ENCODE measurements at places on chromosomes 6 and 20.

GRCh38 chr6:124949706-124950105 lies 12.5 kb upstream of the RNF217 start:
- no peak for DNase-seq

DNA sequence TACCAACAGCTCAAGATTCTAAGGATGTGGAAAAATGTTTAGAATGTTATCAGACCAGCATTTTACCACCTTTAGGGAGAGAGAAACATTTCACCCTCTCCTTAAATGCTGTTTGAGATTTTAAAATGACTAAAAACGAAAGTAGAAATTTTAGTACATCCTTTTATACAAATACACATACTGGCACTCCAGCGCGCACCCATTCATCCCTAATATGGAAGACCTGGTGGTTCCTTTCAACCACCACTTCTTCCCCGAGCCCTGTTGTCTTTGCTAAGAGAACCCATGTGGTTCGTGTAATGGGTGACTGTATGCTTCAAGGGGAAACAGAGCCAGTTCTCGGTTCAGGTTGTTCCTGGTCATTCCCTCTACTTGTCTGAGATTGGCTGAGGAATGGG lies 21.3 kb downstream of the SPATA2 start:
- DNase-seq, result no peak

GRCh38 chr6:11392778-11393507 lies 144.6 kb upstream of the TMEM170B start:
- peak; percentile 28 for DNase-seq

- no peak for DNase-seq
These were observed 59.4 kb upstream of the CCDC167 start for GRCh38 chr6:37559050-37559449.

- no peak for DNase-seq
These were observed 27.9 kb downstream of the ADTRP start for GRCh38 chr6:11750682-11751081.

DNA sequence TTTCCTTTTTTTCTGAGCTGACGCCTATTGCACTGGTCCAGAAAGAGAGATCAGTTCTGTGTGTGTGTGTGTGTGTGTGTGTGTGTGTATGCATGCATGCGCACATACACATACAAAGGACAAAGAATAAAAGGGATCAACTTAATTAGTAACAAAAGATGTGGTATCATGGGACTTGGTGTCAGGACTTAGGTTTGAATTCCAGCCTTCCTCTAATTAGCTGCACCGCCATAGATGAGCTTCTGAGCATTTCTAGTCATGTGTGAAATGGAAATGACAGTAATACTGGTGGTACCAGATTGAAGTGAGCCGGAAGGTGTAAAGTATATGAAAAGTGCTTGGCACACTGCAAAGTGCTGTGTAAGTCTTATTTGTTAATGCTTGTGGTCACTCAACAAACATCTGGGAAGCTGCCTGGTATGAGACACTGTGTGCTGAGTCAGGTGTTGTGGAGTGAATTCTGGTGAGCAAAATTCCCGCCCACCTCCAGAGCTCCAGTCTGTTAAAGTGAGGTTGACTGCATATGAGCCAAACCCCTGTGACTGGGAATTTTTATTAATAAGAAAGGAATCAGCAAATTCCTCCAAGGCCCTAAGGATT lies 12.4 kb downstream of the DAAM2 start:
- DNase-seq, result peak; percentile 86

DNA sequence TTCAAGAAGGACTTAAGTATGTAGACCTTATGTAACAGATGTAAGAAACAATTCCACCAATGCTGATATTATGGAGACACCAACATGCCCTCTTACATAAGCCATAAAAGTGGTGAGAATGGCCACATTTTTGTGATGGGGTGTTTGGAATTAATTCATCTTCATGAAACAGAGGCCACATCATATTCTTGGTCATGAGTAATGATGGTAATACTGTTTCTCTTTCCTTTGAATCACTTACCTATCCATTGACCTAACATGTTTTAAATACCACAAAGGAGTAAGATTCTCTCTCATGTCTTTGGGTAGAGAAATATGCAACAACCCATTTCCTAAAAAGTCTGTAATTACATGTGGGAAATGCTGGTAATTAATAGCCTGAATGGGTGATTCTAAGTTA lies 545.4 kb upstream of the FLRT3 start:
- DNase-seq, result peak; percentile 8

DNA sequence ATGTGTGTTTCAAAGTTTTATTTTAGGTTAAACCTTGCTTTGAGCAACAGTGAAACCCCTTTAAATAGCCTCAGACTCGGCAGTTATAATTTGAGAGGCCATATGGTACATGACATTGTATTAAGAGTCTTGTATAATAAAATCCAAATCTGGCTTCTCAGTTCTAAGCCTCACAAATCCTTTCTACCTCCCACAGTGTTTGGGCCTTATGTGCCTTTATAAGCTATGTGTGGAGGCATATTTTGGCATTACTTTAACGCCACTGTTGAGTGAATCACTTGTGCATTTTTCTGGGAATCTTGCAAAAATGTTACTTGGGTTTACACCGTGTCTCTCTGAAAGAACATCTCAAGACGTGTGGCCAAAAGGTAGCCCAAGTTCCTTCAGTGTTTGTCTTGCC lies 152.4 kb downstream of the COL9A1 start:
- peak; percentile 35 for DNase-seq

DNA sequence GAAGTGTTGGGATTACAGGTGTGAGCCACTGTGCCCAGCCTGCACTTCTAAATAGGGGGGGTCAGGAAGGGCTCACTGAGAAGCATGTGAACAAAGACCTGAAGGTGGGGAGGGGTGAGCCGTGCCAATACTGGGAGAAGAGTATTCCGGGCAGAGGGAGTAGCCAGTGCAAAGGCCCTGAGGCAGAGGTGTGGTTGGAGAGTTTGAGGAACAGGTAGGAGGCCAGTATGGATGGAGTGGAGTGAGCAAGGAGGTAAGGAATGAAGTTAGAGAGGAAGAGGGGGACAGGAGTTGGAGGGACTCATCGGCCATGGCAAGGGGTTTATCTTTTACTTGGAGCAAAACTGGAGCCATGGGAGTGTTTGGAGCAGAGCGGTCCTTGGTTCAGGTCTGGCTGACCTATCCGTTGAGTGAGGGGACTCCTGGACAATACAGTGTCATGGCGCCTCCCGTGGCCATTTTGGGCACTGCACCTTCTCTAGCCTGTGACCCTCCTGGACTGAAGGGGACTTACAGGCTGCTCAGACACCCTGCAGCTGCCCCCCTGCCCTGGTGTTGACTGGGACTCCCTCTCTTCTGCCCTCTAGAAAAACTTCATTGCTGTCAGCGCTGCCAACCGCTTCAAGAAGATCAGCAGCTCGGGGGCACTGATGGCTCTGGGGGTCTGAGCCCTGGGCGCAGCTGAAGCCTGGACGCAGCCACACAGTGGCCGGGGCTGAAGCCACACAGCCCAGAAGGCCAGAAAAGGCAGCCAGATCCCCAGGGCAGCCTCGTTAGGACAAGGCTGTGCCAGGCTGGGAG lies 12.1 kb downstream of the FOXS1 start:
- no peak for DNase-seq

- no peak for DNase-seq
These were observed 313.6 kb downstream of the CDC5L start for GRCh38 chr6:44701038-44701636.

- no peak for DNase-seq
These were observed 8.5 kb upstream of the MAFB start for GRCh38 chr20:40697541-40697940.

- no peak for DNase-seq
These were observed 389.6 kb upstream of the JAG1 start for GRCh38 chr20:11063444-11063843.

GRCh38 chr20:38299963-38300362 lies 4.0 kb upstream of the BPI start:
- no peak for DNase-seq

GRCh38 chr20:33443006-33443511 lies 504 bp downstream of the SNTA1 start:
- peak; percentile 10 for DNase-seq

DNA sequence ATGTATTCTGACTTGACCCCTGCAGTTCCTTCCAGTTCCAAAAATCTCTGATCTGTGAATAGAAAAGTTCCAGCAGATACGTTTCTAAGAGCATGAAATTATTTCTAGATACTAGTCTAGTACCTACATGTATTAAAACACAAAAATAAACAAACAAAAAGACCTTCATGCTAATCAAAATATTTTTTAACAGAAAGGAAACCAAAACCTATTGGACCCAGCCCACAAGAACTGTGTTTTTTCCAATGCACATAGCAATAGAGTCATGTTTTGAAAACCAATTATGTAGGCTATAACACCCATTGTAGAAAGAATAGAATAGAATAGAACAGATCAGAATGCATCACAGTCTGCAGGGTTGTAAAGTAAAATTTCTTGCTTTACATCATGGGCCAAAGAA lies 158.6 kb upstream of the TNFAIP3 start:
- DNase-seq, result no peak

- DNase-seq, result peak; percentile 52
These were observed 116.4 kb downstream of the COL9A1 start for GRCh38 chr6:70186461-70186860.

- no peak for DNase-seq
These were observed 29.5 kb upstream of the SPDEF start for GRCh38 chr6:34585512-34586061.

DNA sequence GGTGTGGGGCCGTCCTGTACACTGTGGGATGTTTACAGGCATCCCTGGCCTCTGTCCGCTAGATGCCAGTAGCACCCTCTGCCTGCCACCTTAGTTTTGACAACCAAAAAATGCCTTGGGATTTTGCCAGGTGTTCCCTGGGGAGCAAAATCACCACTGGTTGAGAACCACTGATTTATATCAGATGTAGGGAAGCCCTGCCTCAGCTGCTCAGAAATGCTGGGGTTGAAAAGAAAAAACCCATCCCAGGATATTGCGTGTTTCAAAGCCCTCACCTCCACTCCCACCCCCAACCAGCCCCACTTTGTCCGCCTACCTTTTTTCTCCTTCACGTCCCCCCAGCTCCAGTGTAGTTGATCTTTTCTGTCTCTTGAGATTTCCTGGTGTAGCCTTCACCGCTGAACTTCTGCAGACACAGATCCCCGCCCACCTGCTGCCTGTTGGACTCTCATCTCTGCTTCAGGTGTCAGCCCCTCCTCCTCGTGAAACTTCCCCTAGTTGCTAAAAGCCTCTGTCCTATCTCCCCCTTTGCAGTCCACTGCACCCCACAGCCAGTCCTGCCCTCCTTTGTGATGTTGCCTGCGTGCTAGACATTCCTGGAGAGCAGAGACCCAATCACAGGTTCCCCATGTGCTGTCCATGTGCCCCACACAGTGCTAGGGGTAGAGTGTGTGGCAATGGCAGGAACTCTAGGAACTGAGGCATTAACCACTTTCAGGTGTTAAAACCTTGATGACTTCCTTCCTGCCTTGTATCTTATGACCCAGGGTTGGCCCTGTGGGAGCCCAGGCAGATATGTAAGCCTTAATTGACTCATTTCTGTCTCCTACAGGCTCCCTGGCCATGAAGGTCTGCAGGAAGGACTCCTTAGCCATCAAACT lies 98.9 kb downstream of the TBC1D7 start:
- peak; percentile 43 for DNase-seq

DNA sequence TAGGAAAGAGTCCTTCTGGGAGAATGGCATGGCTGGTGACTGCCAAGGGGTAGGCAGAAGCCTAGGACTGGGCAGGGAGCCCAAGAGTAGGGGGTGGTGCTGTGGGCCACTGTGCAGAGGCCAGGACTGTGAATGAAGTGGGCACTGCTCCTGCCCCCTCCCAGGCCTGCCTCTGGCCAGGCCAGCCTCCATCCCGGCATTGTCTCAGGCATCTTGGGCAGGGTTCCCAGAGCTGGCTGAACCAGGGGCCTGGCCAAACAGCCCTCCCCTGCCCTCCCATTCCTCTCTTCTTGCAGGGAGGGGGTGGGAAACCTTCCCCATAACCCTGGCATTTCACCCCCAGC lies 81.6 kb downstream of the MRPL14 start:
- DNase-seq, result no peak

- DNase-seq, result peak; percentile 82
These were observed 57.5 kb downstream of the MKKS start for GRCh38 chr20:10376270-10377075.

DNA sequence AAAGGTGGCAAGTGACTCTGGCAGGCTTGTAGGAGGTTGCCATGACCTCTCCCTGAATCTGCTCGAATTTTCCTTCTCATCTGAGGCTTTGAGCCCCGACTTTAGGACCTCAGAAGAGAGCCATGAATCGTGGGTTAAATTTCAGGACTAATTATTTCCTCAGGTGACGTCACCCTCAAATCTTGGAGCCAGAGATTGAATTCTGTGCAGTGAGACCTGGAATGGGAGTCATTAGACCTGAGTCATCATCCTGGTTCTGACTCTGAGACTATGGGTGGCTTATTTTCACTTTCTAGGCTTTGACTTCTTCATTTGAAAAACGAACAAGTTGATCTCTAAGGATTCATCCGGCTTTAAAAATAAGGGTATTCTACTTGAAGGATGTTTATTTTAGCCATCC lies 48.5 kb upstream of the PDYN start:
- DNase-seq, result peak; percentile 64

All from fibroblast of skin of right biceps (primary cell).